Type B pancreatic cell (in vitro differentiated cells): ENCODE measurements at places on chromosomes 2 and 18. TPM values are rescaled to one million over a fixed set of nuclear protein-coding genes. Genes with fewer than 3 reads are reported as not detected.

The PDE11A gene
- total RNA-seq, result 0.67 and 2.0 TPM in 2 replicates

The KCNJ3 gene
- total RNA-seq, result 6.0 and 11.7 TPM in 2 replicates

The ABHD1 gene
- total RNA-seq, result 0.12 and 0.51 TPM in 2 replicates

The THOC1 gene
- total RNA-seq, result 33.9 and 58.3 TPM in 2 replicates

The CPS1 gene
- 26.8 and 33.2 TPM in 2 replicates for total RNA-seq

The QPCT gene
- total RNA-seq, result 0.72 and 15.8 TPM in 2 replicates

The SLC30A3 gene
- total RNA-seq, result 0.19 and 0.53 TPM in 2 replicates

The ZNF396 gene
- 4.8 and 4.9 TPM in 2 replicates for total RNA-seq

The MOCOS gene
- total RNA-seq, result 2.4 and 3.2 TPM in 2 replicates

The TBR1 gene
- 1.1 TPM in 1 of 2 replicates, not detected in the other for total RNA-seq

The TUBB8B gene
- total RNA-seq, result 0.36 TPM in 1 of 2 replicates, not detected in the other
